ENCODE measurements at places on chromosomes 1 and 21. TPM values are rescaled to one million over a fixed set of nuclear protein-coding genes. Genes with fewer than 3 reads are reported as not detected.

KCNJ15 gene
- total RNA-seq, result 0.19 TPM

CFAP45 gene
- 9.0 TPM for total RNA-seq

FMO4 gene
- 0.70 TPM for total RNA-seq

SPATC1L gene
- total RNA-seq, result 2.8 TPM

PLA2G2C gene
- total RNA-seq, result not detected

TMEM240 gene
- total RNA-seq, result 0.75 TPM

SLAMF9 gene
- not detected for total RNA-seq

FAM3B gene
- not detected for total RNA-seq

BMP8A gene
- total RNA-seq, result not detected

KCNJ10 gene
- not detected for total RNA-seq

PRR9 gene
- total RNA-seq, result not detected

TFF1 gene
- not detected for total RNA-seq

C1orf52 gene
- total RNA-seq, result 66.6 TPM

RNF223 gene
- not detected for total RNA-seq

FTCD gene
- 0.44 TPM for total RNA-seq

KCNA2 gene
- total RNA-seq, result 0.88 TPM

SHISAL2A gene
- 28.4 TPM for total RNA-seq

HUNK gene
- not detected for total RNA-seq

NBPF10 gene
- total RNA-seq, result 2.5 TPM

APOBEC4 gene
- not detected for total RNA-seq

PRDX6 gene
- total RNA-seq, result 102 TPM

DRAXIN gene
- 0.08 TPM for total RNA-seq

ATAD3C gene
- total RNA-seq, result 0.74 TPM

LCE1E gene
- total RNA-seq, result not detected

ZFYVE9 gene
- total RNA-seq, result 5.4 TPM

All from CD4-positive, alpha-beta T cell (primary cell).